Thymus (tissue), 14 donors: ENCODE measurements at places on chromosomes 11 and 22. TPM values are rescaled to one million over a fixed set of nuclear protein-coding genes. Genes with fewer than 3 reads are reported as not detected.

GRCh38 chr11:35992548-35992947 lies 48.7 kb downstream of the LDLRAD3 start:
- no peak for DNase-seq

Gene OR51B5
- 0.14 TPM for total RNA-seq

Gene C22orf31
- total RNA-seq: 1.7 TPM

GRCh38 chr11:11579012-11579988 lies 42.5 kb downstream of the GALNT18 start:
- no peak for DNase-seq

Gene PAX6
- 0.47 TPM for total RNA-seq

Gene QSER1
- 14.5 TPM for total RNA-seq

Gene MS4A3
- 7.8 TPM for total RNA-seq

GRCh38 chr11:122162095-122162494 lies 46.1 kb upstream of the BLID start:
- DNase-seq: no peak

DNA sequence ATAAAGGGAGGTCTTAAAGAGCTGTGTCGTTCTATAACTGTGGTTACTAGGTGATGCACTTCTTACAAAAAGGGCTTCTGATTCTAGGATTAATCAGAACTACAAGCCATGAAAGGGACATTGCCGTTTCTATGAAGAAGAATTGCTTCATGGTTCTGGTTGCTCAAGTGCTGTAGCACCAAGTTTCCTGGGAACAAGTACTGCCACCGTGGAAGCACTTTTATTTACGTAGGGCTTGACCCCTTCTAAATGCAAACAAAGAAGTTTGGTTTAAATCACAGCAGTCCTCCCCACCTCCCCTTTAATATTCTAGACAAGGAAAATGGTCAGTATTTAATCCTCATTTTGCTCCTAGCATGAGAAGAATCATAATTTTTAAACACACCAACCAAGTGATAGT lies 9.8 kb downstream of the YAP1 start:
- DNase-seq: no peak

Gene KCTD14
- 1.2 TPM for total RNA-seq
